NK-92 treated with Interleukin-12 subunit alpha and Interleukin-12 subunit beta, amount 100 ng/mL, for 24 hours (cell line): ENCODE measurements at places on chromosomes 12 and 14.

DNA sequence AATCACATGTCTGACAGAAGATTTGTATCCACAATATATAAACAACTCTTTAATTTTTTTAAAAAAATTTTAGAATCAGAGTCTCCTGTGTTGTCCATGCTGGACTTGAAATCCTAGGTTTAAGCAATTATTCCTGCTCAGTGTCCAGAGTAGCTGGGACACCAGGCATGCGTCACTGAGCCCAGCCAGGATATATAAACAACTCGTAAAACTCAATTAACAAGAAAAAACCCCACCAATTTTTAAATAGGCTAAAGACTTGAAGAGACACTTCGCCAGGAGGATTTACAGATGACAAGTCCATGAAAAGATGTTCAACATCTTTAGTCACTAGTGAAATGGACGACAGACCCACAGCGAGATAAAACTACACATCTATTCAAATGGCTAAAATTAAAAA, 2.0 kb upstream of the SCN8A start:
- DNase-seq: no peak

GRCh38 chr12:131239384-131240094, 285.8 kb downstream of the ADGRD1 start:
- DNase-seq: no peak

DNA sequence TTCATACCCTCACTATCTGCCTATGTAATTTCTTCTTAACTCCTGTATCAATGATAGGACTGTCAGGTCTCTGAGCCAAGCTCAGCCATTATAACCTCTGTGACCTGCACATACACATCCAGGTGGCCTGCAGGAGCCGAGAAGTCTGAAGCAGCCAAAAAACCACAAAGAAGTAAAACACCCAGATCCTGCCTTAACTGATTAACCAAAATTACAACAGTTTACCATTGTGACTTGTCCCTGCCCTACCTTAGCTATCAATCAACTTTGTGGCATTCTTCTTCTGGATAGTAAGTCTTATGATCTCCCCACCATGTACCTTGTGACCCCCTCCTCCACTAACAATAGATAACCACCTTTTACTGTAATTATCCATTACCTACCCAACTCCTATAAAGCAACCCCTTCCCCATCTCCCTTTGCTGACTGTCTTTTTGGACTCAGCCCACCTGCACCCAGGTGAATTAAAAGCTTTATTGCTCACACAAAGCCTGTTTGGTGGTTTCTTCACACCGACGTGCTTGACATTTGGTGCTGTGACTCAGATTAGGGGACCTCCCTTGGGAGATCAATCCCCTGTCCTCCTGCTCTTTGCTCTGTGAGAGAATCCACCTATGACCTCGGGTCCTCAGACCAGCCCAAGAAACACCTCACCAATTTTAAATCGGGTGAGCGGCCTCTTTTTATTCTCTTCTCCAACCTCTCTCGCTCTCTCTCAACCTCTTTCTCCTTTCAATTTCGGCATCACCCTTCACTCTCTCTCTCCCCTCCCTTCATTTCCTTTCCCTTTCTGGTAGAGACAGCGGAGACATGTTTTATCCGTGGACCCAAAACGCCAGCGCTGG, 11.5 kb upstream of the LGMN start:
- no peak for DNase-seq

GRCh38 chr14:37668646-37669045, 73.2 kb downstream of the TTC6 start:
- DNase-seq: no peak

- DNase-seq: no peak
Measured at GRCh38 chr14:28778138-28779117, 11.8 kb downstream of the FOXG1 start.

GRCh38 chr14:54738009-54738408, 164.6 kb downstream of the GCH1 start:
- no peak for DNase-seq

DNA sequence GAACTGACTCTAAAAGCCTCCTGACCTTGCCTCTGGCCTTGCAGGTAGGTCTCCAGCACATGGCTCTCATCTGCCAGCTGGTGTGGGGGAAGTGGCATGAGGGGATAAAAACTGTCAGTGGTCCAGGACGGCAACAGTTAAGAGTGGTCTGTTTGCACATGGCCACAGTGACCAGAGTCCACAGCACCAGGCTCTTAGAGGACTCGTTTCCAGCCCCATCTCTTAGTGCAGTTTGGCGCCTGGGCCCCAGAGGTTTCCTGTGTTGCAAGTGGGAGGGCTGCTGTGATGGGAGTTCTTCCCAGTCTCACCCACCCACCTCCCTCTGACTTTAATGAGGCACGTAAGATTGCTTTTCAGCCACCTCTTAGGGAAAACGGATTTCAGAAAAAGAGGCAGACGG, 37.0 kb downstream of the APPL2 start:
- DNase-seq: no peak

DNA sequence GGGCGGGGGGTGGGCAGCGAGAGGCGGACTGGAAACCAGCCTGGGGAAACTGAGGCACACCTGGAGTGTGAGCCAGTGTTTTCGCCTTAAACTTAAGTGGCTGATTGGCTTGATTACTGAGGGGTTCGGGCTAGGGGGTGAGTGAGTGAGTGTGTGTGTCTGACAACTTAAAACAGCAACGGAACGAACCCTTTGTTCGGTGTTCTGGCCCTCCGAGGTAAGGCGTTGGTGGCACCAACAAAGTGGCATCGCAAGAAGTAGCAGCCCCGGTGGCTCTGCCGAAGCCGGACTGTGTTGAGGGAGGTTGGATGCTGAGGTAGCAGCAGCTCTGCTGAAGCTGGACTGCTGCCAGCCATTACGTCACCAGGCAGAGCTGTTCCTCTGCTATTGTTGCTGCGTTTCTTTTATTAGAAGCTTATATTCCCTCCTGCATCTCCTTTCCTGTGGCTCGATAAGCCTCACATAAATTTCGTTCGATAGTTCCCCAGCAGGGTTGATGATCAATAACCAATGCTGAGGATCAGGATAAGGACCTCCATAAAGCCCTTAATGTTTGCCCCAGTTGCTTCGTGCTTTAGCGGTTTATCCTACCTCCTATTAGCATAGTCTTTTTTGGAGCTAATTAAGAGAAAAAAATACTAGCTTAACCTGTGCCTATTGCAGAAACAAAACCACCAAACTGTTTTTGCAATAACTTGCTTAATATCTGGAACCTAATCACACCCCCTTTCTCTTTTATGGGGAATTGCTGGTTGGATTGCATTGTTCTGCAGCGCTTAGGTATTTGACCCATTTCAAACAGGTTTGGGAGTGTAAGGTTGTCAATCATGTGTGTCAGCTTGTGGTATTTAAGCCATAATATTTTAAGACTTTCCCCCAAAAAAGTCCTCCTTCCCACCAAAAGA, 1.3 kb downstream of the GPR137C start:
- no peak for DNase-seq

DNA sequence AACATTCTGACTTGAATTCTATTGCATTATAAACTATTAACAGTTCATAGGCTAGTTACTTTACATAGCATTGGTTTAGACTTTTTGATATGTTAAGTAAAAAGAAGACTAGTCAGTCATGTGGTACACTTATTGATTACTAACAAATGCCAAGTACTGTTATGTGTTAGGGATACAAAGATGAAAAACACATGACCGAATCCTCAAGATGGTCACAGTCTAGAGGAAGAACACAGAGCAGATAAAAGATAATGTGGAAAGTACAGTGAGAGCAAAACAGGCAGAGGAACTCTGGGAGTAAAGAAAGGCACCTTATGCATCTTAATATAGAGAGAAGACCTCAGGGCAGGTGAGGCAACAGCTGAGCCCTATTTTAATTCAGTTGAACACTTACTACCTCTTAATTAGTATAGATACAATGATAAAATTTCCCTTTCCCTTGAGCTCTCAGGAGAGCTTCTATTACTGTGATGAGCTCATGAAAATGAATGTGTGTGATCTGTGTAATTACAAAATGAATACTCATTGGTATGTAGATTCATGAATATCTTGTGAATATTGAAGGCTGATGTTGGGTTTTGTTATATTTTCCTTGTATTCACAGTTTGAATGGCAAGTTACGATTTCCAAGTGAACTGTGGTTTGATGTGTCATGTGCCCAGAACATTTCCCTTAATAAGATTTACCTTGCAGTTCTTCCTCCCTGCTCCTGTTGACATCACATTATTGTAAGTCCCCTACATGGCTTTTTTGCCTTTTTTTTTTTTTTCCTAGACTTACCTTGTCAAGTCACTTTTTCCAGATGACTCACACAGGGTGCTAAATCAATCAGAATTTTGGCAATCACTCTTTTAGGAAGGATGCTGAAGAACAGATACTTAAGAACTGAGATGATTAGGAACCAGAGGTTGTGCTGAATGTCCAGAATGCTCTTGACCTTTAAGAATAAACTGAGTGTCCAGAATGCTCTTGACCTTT, 29.5 kb upstream of the MSRB3 start:
- DNase-seq: no peak
